ENCODE measurements at places on chromosomes 16 and 17.

- no peak for DNase-seq
Observed at GRCh38 chr17:67784364-67785121, 40.8 kb upstream of the BPTF start.

GRCh38 chr17:35433075-35433894 lies 985 bp upstream of the SLFN12 start:
- peak; percentile 32 for DNase-seq

DNA sequence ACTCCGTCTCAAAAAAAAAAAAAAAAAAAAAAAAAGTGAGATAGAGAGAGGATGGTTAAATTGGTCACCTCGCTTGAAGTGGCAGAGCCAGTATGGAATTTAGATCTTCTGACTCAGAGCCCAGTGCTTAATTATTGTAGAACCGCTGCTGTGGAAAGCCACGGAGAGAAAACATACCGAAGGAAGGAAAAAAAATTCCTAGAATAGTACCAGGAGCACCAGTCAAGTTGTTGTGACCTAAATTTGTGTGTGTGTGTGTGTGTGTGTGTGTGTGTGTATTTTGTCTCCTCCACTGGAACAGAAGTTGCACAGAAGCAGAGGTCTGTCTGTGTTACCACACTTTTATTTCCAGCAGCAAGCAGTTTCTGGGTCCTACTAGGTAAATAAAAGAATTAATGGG lies 10.6 kb upstream of the NUP85 start:
- DNase-seq, result no peak

DNA sequence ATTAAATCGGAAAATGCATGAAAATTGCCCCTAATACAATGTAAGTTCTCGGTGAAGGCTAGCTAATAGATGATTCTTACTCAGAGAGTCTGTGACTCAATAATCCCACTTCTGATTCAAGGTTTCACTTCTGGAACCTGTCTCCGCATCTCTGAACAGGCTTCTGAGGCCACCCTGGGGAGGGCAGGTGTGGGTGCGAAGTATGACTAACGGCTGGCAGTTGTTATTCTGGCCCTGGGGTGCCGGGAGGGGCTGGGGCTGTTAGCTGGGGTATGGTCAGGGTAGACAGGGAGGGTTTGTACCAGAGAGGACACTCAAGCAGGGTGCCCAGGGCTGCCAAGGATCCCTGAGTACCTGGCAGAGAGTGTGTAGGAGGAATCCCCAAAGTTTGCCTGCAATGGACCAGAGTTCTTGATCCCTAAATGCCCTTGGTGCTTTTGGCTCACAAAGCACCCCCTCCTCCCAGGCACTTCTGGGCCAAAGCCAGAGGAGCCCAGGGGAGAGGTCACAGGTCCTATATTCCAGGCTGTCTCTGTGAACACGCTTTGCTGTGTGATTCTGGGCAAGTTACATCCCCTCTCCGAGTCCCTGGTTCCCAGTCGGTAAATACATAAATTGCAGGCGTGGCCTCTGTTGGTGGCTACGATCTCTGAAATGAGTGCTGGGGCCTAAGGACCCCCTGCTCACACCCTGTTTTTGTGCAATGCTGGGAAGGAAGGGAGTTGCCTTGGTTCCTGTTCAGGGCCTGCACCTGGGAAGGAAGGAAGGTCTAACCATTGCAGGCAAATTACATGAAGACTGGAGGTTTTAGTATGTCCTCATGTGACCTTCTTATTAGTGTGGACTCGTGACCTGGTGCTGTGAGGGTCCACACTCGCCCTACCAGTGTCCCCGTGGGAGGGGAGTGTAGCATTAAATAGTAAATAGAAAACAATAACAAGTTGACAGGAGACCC lies 49.9 kb upstream of the CPNE2 start:
- peak; percentile 60 for DNase-seq

- DNase-seq, result no peak
Observed at GRCh38 chr17:59381716-59382570, 50.5 kb downstream of the YPEL2 start.

DNA sequence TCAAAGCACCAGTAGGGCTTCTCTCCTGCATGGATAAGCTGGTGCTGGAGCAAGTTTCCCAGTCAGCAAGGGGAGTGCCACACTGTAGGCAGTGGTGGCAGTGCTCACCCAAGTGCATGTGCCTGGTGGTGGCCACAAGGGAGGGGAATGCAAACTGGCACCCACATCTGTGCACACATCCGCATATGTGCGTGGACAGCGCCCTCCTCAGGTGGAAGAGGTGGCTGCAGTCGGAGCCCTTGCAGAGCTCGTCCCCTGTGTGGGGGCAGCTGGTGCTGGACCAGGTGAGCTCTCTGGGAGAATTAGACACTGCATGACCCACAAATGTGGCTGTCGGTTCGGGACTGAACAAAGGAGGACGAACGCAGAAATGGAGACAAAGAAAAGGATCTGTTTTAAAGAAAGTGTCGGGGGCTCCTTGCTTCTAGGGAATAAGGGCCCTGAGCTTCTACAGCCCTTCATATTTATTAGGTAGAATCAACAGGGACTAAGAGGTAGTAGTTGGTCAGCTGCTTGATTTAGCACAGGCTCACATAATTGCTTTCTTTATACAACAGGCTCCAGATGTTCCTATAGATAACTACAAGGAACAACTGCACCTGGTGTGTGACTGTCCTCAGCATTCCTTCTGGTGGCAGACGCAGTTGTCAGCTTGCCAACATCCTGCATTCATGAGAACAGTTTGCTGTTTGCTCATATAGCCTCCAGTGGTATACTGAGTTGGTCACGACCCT lies 5.3 kb upstream of the ZNF689 start:
- peak; percentile 37 for DNase-seq

- no peak for DNase-seq
Observed at GRCh38 chr16:69486272-69486671, 61.9 kb downstream of the CYB5B start.

DNA sequence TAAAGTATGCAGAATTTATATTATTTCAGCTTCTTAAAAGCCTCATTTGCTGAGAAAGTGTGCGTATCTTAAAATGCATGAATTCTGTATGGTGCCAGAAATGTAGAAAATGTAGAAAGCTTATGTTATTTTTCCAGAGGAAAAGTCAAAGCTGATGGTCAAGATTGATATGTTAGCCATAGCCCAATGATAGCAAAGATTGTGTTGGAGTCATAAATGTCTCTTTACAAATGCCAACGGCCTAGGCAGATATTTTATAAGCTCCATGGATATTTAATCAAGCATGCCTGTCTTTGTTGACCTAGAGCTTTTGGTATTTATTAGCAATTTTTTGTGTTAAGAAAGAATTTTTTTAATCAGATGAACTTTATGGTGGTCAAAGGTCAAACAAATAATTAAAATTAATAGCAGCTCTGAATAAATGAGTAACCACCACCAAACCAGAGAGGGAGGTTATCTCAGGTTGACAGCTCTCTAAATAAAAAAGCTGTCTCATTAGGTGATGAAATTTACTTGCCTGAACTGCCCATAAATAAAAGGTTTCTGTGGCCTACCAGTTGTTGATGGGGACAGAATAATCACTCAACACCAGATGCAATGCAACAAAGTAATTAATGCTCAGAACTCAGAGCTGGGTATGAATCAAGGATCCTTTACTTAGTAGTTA lies 28.5 kb downstream of the CLEC3A start:
- DNase-seq, result no peak

GRCh38 chr17:4162321-4162720 lies 19.3 kb downstream of the CYB5D2 start:
- no peak for DNase-seq

- no peak for DNase-seq
Observed at GRCh38 chr16:87317750-87318644, 805 bp upstream of the C16orf95 start.

DNA sequence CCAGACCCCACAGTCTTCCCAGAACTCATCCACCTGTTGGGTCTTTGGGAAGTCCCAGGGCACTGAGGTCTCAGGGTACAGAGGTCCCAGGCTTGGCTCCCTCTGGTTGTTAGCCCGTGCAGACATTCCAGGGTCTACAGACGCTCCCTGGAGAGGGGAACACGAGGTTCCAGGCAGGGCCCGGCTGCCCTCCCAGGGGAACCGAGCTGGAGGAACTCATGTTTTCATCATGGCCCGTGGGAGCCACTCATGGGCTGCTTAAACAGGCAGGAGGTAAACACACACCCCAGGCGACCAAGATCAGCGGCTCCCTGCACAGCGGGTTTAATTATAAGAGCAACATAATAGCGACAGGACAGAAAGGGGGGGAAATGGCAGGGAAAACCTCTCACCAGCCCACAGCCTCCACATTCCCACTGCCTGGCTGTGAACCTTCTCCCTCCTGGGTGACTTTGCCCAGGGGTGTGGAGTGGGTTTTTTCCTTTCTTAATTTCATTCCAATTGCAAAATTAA lies 36.5 kb downstream of the TRARG1 start:
- no peak for DNase-seq

GRCh38 chr16:4338712-4339299 lies 12.3 kb downstream of the PAM16 start:
- DNase-seq, result no peak

DNA sequence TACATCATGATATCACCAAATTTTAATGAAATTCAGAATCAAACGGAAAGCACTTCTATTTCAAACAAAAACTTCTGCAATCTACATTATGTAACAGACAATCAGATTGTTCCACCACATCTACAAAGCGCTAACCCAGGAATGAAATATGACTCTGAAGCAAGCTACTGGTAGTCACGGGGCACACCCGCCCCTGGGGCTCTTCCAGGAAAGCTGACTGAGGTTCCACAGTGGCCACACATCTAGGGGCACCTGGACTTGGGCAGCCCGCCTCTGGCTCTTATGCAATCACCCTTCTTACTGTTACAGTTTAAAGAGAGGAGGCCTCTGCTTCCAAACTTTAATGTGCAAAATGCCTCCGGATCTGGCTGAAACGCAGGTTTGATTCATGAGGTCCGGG lies 27.5 kb downstream of the ZCCHC14 start:
- DNase-seq, result no peak

DNA sequence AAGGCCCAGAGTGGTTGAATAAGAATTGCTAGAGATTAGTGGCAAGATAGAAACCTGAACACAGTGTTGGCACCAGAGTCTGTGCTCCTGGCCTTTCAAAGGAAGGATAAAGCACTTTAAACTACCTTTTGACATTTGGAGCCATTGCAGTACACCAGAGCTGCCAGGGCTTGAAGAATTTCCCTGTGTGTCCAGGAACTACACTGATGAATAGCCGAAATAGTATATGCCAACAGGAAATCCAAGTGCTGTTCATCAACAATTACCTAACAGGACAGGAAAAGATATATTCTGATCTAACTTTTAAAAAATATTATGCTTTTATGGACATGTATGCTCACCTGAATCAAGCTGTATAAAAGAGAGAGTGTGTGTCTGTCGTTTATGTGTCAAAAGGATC lies 5.1 kb downstream of the HEATR6 start:
- no peak for DNase-seq

- no peak for DNase-seq
Observed at GRCh38 chr17:72915625-72916081, 176.8 kb downstream of the SLC39A11 start.

DNA sequence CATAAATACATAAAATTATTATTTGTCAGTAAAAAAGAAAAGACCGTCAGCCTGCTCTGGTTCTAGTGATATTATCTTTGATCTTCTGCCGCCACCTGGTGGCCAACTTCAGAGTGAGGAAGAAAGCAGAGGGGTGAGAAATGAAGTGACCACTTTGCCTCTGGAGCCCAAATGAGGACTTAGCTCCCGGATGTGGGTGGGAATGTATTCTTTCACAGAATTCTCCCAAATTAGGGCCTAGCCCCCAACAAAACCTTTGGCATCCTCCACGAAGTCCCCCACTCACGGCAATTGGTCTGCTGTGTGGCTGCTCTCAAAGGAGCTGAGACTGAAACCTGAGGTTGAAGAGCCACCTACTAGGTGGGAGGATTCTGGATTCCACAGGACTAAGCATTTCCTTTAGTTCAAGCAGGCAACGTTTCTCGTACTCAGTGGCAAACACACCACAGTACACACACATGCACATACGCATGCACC lies 4.9 kb upstream of the ZNF267 start:
- DNase-seq, result peak; percentile 48

GRCh38 chr16:83533193-83533592 lies 274.6 kb upstream of the HSBP1 start:
- no peak for DNase-seq

- no peak for DNase-seq
Observed at GRCh38 chr16:74307383-74307782, 10.8 kb downstream of the PSMD7 start.

GRCh38 chr17:73984941-73985340 lies 218.5 kb upstream of the RPL38 start:
- no peak for DNase-seq

GRCh38 chr17:72614871-72615626 lies 477.4 kb downstream of the SLC39A11 start:
- DNase-seq, result no peak

GRCh38 chr16:84496991-84497390 lies 7.5 kb downstream of the MEAK7 start:
- no peak for DNase-seq

GRCh38 chr16:79770244-79771064 lies 169.9 kb upstream of the MAF start:
- peak; percentile 51 for DNase-seq

- no peak for DNase-seq
Observed at GRCh38 chr17:50840311-50840851, 5.0 kb downstream of the WFIKKN2 start.

DNA sequence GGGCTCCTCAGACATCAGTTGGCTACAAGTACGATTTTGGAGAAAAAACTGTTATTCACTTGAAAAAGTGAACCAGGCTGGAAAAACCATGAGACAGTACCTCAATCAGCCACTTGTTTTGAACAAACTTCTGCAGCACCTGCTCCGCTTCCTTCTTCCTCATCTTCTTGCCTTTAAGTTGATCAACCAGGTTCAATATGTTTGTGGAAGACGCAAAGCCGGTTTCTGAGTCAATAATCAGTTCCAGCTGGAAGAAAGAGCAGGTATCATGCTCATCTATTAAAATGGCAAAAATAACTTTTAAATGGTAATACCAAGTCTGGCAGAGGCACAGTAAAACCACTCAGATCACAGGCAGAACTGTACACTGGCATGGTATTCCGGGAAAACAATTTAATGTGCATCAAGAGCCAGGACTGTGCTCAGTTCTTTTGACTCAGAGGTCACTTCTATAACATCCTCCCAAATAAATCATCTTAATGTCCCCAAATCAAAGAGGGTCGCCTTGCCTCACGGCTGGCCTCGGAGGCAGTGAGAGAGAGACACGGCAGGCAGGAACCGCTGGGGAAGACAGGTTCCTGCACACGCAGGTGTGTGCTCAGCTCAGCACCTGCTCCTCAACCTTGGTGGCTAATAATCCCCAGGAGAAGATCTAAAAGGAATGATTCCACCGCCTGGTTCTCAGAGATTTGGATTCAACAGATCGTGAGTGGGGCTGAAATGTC lies 29.7 kb downstream of the KDM8 start:
- DNase-seq, result no peak

DNA sequence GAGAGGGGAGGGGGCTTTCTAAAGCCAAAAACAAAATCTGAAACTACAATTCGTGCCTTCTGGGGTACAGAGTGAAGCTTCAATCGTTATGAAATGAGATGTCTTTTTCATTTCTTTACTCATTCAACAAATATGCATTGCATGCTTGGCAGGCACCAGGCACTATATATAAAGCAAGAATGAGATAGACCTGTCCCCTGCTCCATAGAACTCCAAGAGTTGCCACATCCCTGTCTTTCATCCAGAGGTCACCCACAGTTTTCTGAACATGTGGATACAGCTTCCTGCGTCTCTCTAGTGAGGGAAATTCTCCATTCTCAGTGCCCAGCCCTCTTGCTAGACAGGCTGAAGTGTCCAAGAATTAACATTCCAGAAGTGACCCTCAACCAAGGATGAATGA lies 343.2 kb upstream of the MAF start:
- DNase-seq, result no peak

GRCh38 chr17:62573480-62574117 lies 53.9 kb upstream of the MRC2 start:
- no peak for DNase-seq

- no peak for DNase-seq
Observed at GRCh38 chr17:10699856-10700255, 2.5 kb downstream of the ADPRM start.
